ENCODE measurements at places on chromosomes 1 and 21.

DNA sequence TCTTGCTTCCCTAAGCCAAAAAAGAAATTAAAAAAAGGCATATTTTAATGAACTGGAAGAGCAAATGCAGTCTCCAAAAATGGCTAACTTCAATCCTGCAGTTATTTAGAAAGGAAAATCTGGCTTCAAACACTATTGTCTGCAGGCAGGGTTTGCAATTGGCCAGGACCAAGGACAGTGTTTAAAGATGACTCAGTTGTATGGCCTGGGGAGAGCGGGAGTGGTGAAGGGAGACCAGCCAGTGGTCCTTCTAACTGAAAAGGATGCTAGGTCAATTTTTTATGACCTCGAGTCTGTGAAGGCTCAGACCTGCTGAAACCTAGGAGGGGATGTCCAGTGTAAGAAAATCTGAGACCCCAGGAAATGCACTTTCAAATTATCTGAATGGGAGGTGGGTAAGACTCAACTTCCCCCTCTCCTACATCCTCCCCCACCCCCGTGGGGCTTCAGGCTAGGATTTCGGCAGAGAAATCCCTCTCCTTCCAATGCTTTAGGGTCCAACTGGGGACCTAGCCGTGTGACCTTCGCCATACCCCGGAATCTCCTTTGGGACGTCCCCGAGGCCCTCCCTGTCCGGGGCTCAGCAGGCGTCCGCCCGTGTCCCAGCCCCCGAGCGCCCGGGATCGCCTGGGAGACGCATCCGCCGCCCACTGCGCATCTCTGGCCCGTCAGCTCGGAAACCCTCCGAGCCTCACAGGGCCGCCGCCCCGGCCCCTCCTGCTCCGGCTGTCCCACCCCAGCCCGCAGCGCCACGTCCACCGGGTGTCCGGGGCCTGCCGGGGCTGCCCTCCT, 602 bp upstream of the RIMKLA start:
- DNase-seq, result no peak

DNA sequence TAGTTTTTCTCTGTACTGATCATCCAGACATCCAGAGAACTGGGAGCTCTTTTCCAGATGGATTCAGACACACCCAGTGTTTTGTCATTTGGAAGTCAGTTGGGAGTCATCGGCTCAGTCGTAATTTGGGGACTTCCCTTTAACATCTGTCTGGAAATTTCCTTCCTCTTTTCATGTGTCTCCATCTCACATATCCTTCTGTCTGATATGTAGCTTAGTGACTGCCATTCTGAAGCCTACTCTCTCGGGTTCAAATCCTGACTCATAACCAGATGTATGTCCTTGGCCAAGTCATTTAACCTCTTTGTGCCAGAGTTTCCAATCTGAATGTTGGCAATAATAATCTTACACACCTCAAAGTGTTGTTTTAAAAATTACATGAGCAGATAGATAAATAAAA, 3.0 kb downstream of the MORC3 start:
- DNase-seq, result no peak

DNA sequence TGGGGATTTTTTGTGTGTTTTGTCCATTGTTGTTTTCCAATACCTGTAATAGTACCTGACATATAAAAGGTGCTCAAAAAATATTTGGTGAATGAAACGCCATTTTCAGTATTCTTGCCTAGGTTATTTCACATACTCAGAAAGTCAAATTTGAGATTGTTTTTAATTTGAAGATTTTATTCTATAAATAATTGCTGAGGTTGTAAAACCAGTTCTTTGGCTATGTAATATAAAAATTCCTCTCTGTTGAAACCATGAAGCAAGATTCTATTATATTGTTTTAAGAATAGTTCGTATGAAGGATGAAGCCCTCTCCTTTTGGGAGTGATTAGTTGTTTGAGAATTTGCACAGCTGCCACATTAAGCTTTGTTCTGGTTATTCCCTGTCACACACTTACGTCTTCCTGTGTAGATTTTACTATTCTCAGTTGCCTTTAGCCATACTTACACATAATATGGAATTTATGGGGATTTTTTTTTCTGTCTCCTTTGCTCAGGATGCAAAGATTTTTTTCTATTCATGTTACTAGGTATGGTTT, 60.2 kb upstream of the MPC2 start:
- no peak for DNase-seq

DNA sequence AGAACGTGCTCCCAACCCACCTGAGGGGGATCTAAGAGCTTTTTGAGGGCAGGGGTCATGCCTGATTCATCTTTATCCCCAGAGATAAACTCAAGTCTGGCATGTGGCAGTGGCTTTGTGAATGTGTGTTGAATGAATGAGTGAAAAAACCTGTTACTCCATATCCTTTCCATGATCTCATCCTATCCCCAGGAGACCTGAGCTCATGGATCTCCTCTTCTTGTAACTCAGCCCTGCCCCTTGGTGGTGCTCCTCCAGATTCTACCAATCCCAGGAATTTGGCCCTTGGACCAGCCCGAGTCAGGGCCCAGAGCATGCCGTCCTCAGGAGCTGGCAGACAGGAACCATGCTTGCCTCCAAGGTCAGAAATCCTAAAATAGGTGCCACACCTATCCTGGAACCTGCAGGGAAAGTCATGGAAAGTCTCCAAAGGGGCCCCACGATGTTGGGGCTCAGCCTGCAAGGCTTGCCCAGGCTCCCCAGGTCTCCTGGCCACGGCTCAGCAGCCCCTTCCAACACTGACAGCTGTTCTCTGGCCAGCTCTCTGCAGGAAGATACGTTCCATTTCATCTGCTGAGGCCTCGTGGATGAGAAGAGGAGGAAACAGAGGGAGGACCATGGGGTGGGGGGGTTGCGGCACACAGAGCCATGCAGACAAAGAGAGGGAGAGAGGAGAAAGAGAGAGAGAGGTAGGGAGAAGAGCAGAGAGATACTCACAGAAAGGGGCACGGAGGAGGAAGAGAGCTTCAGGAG, 214.6 kb downstream of the TRABD2B start:
- DNase-seq, result no peak

DNA sequence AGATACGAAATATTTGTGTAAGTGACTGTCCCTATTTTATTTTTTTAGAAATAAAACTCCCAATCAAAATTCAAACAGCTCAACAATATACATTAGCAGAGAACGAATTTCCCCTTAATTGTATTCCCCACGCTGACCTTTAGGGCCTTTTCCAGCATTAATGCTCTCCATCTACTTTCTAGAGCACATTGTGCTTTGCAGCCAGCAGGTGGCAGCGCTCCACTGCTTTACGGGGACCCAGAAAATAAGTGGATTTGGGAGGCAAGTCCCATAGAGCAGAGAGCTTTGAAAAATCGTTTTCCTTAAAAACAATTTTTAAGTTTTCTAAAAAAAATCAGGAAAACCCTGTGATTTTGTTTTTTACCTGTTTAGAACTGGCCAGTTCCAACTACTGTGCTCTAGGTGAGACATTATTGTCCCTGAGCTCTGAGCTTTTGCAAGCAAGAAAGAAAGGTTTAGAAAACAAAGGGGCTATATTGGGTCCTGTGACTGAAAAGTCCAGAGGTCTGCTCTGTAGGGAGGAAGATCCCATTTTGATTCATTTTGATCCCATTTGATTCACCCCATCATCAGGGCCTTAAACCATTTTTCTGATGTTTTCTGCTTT, 144.4 kb upstream of the ZNF644 start:
- peak; percentile 51 for DNase-seq

DNA sequence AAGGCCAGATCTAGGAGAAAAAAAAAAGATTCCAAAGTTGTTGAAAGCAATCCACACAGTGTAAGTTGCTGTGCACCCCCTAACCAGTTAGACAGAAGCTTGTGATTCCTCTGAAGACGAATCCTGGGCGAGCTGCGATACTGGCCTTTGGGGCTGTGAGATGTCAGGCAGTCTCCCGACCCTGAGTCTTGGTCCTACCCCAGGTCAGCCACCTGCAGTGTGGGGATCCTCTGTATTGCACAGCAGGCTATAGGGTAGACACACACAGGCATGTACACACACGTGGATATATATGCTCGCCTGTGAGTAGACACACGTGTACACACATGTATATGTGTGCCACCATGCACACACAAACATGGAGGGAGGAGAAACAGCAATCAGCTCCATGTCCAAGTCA, 12.9 kb downstream of the ACTRT2 start:
- no peak for DNase-seq

GRCh38 chr1:52662645-52663313, 29.8 kb downstream of the SHISAL2A start:
- DNase-seq, result no peak

DNA sequence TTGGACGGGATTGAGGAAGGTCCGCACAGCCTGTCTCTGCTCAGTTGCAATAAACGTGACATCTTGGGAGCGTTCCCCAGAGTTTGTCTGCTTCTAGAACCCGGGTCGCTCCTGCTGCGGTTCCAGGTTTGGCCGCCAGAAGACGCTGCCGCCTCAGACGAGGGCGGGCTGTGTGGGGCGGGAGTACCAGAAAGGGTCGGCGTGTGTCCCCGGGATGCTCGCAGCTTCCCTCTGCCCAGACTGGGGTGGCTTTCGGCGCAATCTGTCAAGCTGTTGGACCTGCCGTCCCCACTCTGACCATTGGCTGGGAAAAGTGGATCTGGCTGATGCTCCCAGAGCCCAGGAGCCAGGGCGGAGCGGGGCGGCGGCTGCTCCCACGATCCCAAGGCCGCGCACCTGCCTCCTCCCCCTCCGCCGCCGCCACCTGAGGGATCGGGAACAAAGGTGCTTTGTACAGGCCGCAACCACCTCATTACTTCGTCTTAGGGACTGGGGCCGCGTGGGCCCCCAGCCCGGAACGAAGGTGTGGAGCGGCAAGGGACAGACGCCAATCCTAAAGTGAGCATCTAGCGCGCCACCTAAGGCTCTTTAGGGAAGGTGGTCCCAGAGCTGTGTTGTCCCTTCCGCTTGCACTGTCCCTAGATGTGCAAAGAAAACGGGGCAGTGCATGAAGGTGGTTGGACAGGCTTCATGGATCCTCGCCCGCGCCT, 683 bp upstream of the EFNA4 start:
- no peak for DNase-seq

- DNase-seq, result no peak
These were observed 6.2 kb upstream of the RRP1 start for GRCh38 chr21:43783098-43783700.

GRCh38 chr1:219781491-219781890, 146.9 kb downstream of the SLC30A10 start:
- DNase-seq, result no peak

GRCh38 chr1:206633708-206634121, 1.6 kb upstream of the DYRK3 start:
- no peak for DNase-seq

GRCh38 chr1:9371391-9371935, 78.8 kb downstream of the SPSB1 start:
- no peak for DNase-seq

DNA sequence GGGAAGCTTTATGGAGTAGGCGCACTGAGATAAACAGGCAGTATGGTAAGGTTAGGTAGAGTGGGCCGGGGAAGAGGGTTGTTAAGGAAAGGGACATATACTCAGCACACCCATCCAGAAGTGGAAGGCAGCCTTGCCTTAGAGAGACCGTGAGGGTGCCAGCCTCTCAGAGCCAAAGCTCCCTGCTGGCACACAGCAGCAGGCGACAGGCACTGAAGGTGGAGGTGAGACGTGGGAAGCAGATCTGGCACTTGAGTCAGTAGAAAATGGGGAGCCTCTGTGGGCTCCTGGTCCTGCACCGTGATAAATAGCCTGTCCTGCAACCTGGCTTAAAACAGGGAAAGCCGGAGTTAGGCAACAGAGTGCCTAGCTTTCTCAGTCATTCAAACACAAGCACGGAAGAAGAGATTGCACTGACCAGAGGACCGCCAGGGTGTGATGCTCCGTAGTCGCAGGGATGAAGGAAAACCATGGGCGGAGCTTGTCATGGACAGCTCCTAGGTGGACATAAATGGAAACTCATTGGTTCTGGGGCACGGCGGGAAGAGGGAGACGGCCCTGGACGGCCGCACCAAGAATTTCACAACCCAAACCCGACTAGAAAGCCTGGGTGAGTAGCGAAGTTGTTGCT, 15.5 kb downstream of the KCNK1 start:
- no peak for DNase-seq

DNA sequence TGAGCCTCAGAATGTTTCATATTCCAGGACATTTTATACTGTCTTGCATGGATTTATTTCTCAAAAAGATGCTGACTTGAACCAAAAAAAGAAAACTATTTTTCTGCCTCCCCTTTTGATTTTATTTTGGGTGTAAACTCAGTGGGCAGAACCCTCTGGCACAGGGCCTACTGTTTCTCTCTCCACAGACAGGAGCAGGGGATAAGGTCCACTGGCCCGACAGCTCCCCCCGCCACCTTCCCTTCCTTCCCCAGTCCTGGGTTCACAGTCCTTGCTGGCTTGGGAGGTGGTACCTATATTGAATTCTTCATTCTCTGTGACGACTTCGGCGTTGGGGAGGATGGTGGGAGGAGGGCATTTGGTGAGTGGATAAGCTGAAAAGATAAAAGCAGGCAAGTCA, 114.3 kb downstream of the ZSCAN20 start:
- no peak for DNase-seq

DNA sequence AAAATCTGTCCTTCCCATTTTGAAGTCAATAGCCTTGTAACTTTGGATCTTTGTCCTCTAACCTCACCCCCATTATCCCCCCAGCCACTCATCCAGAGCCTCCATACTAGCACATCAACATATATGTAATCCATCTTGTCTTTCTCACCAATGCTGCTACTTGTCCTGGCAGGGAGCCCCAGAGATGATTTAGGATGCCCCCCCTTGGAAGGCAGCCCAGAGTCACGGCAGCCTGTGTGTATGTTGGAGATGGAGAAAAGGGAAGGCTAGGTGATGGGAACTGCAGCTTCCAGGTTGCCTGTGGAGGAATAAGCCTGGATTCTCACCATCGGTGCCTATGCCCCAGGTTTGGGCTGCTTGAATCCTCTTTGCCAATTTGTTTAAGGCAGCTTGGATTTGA, 51.7 kb upstream of the SCMH1 start:
- DNase-seq, result no peak

- no peak for DNase-seq
These were observed at the start of gene GJB5 for GRCh38 chr1:34754964-34755637. Gene GJB5, plus strand, starts transcription at chr1:34755047. Its CDS starts 2,284 bp downstream, at chr1:34757331.

- DNase-seq, result peak; percentile 28
These were observed 15.8 kb downstream of the ODF2L start for GRCh38 chr1:86380257-86380861.

GRCh38 chr1:54245501-54245900, 45.5 kb downstream of the MRPL37 start:
- DNase-seq, result no peak

DNA sequence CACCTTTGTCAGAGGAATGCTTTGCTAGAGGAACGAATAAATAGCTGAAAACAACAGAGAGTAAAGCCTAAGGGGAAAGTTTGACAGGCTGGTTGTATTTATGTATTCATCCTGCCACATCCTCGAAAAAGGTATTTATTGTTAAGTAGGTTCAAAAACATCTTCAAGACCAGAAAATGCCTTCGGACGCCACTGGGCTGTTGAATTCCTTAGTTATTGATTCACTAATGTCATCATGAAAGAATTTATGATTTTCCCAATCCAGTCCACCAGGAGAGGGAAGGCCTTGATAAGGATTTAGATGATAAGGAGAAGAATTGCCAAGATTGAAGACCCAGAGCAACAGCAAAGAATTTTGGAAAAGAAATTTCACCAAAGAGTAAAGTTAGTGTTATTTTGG, 35.2 kb upstream of the MAB21L3 start:
- DNase-seq, result no peak

- DNase-seq, result peak; percentile 17
These were observed at the start of gene CAMK1G for GRCh38 chr1:209583408-209583807. Gene CAMK1G, plus strand, starts transcription at chr1:209583714. Its CDS starts 11,270 bp downstream, at chr1:209594984.

- no peak for DNase-seq
These were observed 11.4 kb upstream of the RAB3GAP2 start for GRCh38 chr1:220283625-220284024.

- DNase-seq, result no peak
These were observed 16.2 kb upstream of the LY9 start for GRCh38 chr1:160779626-160780397.

Data from NCI-H774 (cell line).